Caco-2 (cell line): ENCODE measurements at places on chromosomes 5 and 9. TPM values are rescaled to one million over a fixed set of nuclear protein-coding genes. Genes with fewer than 3 reads are reported as not detected.

- H3K36me3 ChIP-seq = no peaks in the 10 kb centered on the region
- DNase-seq = no peak
- H3K4me1 ChIP-seq = no peaks in the 10 kb centered on the region; the same call in 1 of the 2 replicates
These were observed 11.2 kb upstream of the MARCHF3 start for GRCh38 chr5:127041571-127041970.

DNA sequence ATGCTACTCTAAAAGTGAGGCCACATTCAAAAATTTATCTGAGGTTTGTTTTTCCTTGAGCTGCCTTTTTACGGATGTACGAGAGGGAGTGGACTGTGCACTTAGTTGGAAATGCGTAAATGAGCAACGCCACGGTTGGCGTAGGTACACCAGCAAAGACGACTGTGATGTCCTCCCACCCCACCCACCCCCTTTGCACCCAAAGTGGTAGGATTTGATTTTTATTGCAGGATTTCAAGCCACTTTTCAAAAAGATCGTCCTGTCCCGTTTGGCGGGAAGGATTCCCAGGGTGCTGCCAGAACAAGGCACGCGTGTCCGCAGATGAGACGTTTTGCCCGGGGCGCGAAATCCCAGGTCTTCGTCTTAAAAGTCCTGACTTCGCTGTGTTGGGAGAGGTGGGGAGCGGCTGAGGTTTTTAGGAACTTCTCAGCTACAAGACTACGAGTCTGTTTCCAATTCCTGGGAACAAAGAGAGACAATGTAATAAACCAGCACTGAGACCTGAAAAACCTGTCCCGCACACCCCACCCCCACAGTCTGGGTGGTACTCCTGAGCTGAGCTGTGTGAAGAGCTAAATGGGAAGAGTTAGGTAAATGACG lies 1.0 kb upstream of the TLE1 start:
- H3K4me1 ChIP-seq = peaks cover 22% of the 10 kb centered on the region
- DNase-seq = peak; percentile 72
- H3K27ac ChIP-seq = peak overlapping the region; percentile 91
- H3K36me3 ChIP-seq = no peaks in the 10 kb centered on the region
- H3K4me3 ChIP-seq = peak overlapping the region; percentile 45

- H3K27ac ChIP-seq = no peak overlapping the region
- H3K4me3 ChIP-seq = no peak overlapping the region
- DNase-seq = peak; percentile 75
- no peaks in the 10 kb centered on the region; the same call in 1 of the 2 replicates for H3K27me3 ChIP-seq
- H3K36me3 ChIP-seq = no peaks in the 10 kb centered on the region
These were observed 218.3 kb upstream of the GLRA1 start for GRCh38 chr5:152142840-152143469.

Gene PCDHGA12
- total RNA-seq = 0.52 and 1.0 TPM in 2 replicates

Gene SV2C
- total RNA-seq = not detected in 2 replicates

DNA sequence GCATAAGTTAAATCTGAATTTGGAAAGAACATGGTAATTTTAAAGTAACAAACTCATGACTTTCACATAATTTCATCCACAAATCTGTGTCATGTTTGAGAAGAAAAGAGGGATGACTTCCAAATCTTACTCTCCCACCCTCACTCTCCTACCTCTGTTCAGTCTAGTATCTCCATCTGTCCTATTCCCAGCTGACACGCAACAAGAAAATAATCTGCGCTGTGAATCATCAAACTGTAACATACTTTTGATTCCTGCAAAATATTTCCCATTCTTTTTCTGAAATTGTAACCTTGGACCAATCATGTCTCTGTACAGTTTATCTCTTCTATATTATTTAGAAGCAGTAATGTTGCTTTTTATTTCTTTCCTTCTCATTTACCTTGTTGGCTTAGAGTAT lies 91.4 kb downstream of the SLC12A2 start:
- no peak overlapping the region for H3K4me3 ChIP-seq
- H3K27me3 ChIP-seq = no peaks in the 10 kb centered on the region
- H3K27ac ChIP-seq = no peak overlapping the region
- H3K36me3 ChIP-seq = no peaks in the 10 kb centered on the region

- no peak for DNase-seq
- peaks cover 17% of the 10 kb centered on the region; the same call in 1 of the 2 replicates for H3K4me1 ChIP-seq
- H3K27ac ChIP-seq = no peak overlapping the region
- H3K27me3 ChIP-seq = no peaks in the 10 kb centered on the region
- no peak overlapping the region for H3K4me3 ChIP-seq
These were observed 152.7 kb downstream of the SLIT3 start for GRCh38 chr5:169148138-169148740.

Gene CARD9
- total RNA-seq = 1.7 and 2.6 TPM in 2 replicates

DNA sequence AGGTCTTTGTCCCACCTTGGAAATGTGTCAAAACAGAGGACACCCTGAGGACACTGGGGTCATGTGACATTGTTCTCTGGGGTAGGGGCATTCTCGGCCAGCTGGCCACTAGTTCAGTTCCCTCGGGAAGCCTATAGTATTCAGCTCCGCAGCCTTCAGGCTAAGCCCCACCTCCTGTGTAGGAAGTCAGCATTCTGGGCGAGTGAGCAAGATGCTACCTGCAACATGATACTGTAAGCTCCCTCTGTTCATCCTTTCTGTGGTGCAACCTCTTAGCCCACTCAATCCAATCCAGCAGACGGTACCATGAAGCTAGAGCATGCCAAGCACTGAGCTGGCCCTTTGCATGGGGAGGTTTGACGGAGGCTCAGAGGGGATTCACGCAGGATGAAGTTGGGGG lies 5.3 kb downstream of the NTNG2 start:
- no peaks in the 10 kb centered on the region for H3K36me3 ChIP-seq
- peaks cover 10% of the 10 kb centered on the region for H3K4me1 ChIP-seq
- H3K4me3 ChIP-seq = no peak overlapping the region
- no peak overlapping the region for H3K27ac ChIP-seq
- DNase-seq = no peak
- peaks cover 4% of the 10 kb centered on the region for H3K27me3 ChIP-seq

GRCh38 chr5:17723876-17724275 lies 89.6 kb downstream of the TAF11L14 start:
- H3K27me3 ChIP-seq = no peaks in the 10 kb centered on the region
- H3K36me3 ChIP-seq = no peaks in the 10 kb centered on the region
- DNase-seq = no peak
